ENCODE measurements at places on chromosomes 2 and 18.
A peak's percentile ranks its signal among the peaks of the same experiment; 100 is the strongest.

DNA sequence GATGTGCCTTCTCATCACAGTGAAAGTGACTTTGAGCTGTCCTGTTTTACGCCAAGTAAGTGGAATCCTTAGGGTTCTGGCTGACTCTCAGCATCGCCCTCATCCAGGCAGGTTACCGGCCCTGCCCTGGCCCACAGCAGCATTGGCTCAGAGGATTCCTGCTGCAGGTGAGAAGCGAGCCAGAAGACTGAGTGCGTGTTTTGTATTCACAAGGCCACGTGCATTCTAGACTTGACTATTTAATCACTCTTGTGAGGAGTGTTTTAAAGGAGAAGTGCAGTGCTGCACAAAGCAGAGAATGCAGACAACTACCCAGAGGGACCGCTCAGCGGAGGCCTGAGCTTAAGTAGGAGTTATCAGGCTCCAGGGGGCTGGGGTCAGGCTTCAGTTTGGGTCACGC is 48.3 kb downstream of the LAMA3 start:
- no peak for DNase-seq

GRCh38 chr2:41116106-41116797 is 664.4 kb upstream of the SLC8A1 start:
- DNase-seq: peak; percentile 36

GRCh38 chr2:51995293-51995692 is 963.4 kb upstream of the NRXN1 start:
- DNase-seq: peak; percentile 33

- DNase-seq: no peak
Observed at GRCh38 chr2:172821370-172822338, 86.0 kb downstream of the RAPGEF4 start.

GRCh38 chr2:190343536-190344275 is at the start of gene INPP1:
TSS of gene INPP1 (plus strand) at chr2:190343589. CDS start at chr2:190360103, 16,514 bp downstream.
- DNase-seq: peak; percentile 47

DNA sequence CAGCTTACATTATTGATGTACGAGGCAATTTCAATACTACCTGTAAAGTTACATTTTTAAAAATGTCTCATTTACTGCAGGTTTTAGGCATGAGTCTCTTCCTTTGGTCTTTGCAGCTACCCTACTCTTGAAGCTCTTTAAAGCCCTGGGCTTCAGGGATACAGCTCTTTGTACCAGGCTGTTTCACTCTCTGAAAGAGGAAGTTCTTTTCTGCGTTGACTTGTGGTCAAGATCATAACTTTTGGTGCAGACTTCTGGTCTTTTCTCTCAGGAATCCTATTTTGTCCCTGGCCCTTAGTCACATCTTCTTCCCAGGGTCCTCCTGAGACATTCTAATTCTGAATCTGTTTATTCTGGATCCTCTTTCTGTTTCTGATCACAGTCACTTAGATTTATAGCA is 16.6 kb upstream of the HRH4 start:
- no peak for DNase-seq
